ENCODE measurements at places on chromosomes 13 and 19.

GRCh38 chr19:49696865-49697264 lies 5.9 kb downstream of the CPT1C start:
- no peak for DNase-seq

GRCh38 chr19:17023805-17024204 lies 2.8 kb downstream of the CPAMD8 start:
- no peak for DNase-seq

DNA sequence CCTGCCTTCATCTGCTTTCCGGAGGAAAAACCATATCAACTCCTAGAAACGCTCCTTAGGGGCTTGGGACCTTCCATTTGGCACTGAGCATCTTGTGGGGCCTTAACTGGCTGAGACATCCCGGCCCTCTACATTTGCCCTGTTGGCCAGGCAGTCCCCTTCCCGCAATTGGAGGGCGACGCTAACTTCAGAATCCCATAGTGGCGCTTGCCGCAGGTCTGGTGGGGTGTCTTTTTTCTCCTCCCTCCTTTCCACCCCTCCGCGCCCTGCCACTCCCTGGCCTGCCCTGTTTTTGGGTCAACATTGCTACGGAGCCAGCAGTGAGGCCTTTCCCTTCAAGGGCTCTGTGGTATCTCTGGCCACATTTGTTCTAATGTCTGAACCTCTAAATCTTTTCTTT lies 13.6 kb upstream of the CRTC1 start:
- DNase-seq, result no peak

DNA sequence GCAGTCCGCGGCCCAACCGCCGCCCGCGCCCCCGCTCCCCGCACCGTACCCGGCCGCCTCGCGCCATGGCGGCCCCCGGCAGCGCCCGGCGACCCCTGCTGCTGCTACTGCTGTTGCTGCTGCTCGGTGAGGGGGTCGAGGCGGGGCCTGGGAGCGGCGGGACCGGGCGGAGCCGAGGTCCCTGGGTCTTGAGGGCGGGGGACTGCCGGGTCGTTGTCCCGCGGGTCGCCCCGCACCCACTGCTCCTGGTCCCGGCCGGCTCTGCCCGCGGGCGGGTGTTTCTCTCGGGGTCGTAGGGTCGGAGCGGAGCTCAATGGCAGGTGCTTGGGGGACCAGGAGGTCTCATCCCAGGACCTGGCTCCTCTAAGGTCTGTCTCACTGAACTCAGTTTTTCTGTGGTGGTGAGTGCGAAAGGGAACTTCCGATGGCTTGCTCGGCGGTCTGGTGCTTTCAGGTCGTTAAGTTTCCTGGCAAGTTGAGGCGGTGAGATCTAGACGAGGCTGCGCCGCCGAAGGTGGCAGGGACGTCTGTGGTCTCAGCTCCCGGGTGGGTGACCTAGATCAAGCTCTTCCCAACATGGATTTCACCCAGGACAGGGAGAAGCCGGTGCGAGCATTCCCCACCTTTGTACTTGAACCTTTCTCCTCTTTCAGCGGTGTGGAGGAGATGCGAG lies 467 bp downstream of the LAMP1 start:
- DNase-seq, result peak; percentile 58

DNA sequence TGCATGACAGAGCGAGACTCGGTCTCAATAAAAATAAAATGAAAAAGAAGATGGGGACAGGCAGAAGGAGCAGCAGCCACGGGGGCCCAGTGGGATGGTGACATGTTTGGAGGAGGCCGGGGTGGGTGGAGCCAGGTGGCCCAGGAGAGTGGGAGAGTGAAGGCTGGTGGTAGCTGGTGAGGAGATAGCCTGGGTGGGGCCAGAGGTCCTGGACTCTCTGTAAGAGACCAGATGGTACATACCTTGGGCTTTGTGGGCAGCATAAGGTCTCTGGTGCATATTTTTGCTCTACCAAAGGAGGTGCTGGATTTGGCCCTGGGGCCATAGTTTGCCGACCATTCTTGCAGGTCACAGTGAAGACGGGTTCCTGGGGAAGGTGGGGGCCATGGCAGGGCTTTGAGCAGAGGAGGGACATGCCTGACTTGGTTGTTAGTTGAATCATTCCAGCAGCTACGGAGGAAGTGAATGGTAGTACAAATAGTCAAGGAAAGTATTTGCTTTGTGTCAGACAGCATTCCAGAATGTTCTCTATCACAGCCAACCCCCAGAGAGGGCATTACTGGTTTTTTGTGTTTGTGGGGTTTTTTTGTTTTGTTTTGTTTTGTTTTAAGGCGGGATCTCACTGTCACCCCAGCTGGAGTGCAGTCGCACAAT lies 69.1 kb downstream of the ARHGEF18 start:
- no peak for DNase-seq

- DNase-seq, result peak; percentile 74
Observed at GRCh38 chr13:23889615-23890607, 711 bp upstream of the MIPEP start.

GRCh38 chr13:31749929-31750328 lies 10.6 kb downstream of the RXFP2 start:
- DNase-seq, result no peak

- no peak for DNase-seq
Observed at GRCh38 chr19:16892436-16892835, 3.6 kb downstream of the F2RL3 start.
